ENCODE measurements at places on chromosomes 5 and 9.
A peak's percentile ranks its signal among the peaks of the same experiment; 100 is the strongest.

DNA sequence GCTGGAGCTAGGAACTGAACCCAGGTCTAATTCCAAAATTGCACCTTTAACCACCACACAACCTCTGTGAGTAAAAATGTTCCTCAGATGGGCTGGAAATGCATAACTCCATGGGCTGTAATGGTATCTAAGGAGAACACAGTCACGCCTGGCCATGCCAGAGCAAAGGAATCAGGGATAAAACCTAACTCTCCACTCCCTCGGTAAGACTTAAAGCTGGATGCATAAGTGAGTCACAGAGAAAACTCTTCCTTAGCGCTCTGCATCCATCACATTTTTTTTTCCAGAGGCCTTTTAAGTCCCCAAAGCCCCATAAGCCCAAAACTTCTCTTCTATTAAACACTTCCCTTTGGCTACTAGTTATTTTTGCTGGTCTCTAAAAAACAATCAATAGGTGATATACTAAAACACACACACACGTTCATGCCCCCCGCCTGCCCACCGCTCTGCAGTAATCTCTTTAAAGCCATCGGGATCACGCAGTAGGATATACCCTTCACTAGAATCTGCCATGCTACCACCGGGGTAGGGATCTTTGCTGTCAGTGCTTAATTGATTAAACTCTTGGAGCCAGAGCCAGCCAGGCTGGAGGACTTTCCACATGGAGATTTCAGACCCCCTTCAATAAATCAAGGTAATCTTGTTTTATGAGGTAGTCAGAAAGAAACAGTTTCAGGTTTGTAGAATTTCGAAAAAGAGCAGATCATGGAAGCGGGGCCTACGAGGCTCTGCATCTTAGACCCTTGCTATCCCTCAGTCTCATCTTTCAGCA lies 212.9 kb downstream of the MAPKAP1 start:
- no peak for DNase-seq

GRCh38 chr5:106966686-106967315 lies 703.9 kb downstream of the EFNA5 start:
- no peak for DNase-seq

DNA sequence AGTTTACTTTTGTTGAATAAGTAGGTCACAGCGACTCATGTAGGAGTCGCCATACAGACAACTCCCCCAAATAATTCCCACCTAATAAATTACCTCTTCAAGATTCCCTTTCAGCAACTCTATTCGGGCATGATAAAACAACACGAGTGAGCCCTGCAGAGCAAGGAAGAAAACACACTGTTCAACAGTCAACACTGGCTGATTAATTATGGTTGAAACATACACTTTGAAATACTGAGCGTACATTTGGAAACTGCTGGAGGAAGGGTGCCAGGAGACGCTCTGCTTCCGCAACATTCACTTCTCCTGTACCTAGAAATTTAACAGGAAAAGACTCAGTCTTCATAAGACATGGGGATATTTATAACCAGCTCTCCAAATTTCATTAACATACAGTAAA lies 117.5 kb downstream of the TTC39B start:
- no peak for DNase-seq

GRCh38 chr9:122551371-122551770 lies 1.5 kb upstream of the OR1N2 start:
- DNase-seq = no peak

DNA sequence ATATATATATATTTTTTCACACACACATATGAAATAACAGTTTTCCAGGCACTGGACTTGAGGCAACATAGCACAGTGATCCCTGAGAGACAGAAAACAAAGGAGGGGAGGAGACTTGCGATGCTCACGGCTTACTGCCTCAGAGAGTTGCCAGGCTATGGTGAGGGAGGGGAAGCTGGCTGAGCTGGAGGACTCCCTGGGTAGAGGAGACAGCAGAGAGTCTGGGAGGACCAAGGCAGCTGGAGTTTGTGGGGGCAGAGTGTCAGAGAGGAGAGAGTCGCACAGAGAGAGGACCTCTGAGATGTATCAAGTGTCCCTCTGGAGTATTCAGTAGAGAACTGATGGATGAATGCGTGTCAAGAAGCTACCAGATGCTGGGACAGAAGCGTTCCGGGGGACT lies 23.1 kb upstream of the QSOX2 start:
- DNase-seq = no peak

GRCh38 chr5:158264264-158264663 lies 405.3 kb upstream of the CLINT1 start:
- DNase-seq = no peak

GRCh38 chr9:115115924-115116323 lies 2.0 kb downstream of the TNC start:
- DNase-seq = no peak

- DNase-seq = peak; percentile 77
These were observed 1640.3 kb upstream of the C9orf72 start for GRCh38 chr9:29213417-29214153.

DNA sequence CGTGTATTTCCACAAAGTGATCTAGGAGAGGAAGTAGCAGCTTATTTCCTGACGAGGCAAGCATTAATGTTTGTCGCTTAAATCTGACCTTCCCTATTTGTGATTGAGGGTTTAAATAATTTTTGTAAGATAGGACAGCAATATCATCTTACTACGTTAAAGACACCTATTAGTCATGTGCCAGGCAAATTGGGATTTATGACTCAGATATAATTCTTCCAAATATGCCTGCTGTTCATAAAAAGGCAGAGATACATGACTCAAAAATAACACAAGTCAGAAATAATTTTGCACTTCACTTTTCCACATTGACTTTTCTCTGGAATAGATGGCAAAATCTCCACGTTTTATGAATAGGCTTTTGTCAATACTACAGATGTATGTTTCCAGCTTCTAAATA lies 43.0 kb upstream of the CDH12 start:
- DNase-seq = no peak

DNA sequence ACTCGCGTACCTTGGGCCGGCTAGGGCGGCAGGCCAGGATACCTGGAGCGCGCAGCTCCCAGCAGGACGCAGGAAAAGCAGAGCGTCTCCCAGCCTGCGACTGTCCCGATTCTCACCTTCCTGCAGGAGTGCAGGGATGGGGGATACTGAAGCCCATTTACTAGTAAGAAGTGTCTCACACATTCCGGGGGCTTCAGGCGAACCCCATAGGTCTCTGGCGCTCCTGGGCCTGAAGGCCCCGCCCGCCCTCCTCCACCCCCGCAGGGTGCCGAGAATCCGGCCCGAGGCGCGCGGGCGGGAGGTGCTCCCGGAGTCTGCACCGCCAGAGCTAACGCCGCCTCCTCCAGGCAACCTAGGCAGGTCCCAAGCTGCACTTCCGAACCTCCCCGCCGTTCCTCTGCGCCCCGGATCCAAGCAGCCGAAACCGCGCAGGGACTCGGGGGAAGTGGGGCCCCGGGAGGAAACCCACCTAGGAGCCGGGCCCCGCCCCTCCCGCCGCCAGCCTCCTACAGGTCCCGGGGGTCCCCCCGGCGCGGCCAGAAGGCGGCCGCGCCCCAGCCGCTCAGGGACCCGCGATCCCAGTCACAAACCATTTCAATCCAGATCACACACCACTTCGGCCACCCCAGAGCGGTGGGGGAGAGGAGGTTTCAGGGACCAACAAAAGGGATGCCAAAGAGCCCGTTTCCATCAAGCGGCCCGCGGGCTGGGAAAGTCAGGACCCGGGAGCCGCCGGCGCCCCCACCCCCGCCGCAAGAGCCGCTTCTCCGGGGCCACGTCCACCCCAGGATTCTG lies 1.2 kb downstream of the ROR2 start:
- peak; percentile 16 for DNase-seq

GRCh38 chr9:122364117-122364782 lies 6.6 kb upstream of the PTGS1 start:
- DNase-seq = no peak

GRCh38 chr5:107673368-107674136 lies 2.8 kb upstream of the EFNA5 start:
- peak; percentile 79 for DNase-seq

DNA sequence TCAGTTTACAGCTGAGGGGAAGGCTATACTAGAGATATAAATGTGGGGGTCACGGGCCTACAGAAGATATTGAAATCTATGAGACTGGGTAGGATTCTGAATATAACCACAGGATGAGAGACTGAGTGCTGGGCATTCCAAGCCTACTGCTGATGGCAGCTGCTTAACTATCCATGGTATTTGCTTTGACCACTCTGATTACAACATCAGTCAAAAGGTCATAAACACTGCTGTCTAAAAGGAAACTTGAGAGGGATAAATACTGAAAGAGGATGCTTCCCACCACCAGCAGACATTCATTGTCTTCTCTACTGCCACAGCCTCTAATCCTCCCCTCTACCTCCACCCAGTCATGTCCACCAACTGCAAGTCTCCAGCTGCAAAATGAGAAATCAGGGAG lies 3.8 kb downstream of the ZNF622 start:
- no peak for DNase-seq

GRCh38 chr9:84617411-84618029 lies 52.0 kb upstream of the NTRK2 start:
- peak; percentile 36 for DNase-seq

GRCh38 chr5:62346748-62347147 lies 40.7 kb downstream of the KIF2A start:
- DNase-seq = no peak

GRCh38 chr5:150616506-150616905 lies 24.0 kb upstream of the SYNPO start:
- peak; percentile 9 for DNase-seq

- no peak for DNase-seq
These were observed 11.1 kb downstream of the MAN1B1 start for GRCh38 chr9:137097761-137098462.

DNA sequence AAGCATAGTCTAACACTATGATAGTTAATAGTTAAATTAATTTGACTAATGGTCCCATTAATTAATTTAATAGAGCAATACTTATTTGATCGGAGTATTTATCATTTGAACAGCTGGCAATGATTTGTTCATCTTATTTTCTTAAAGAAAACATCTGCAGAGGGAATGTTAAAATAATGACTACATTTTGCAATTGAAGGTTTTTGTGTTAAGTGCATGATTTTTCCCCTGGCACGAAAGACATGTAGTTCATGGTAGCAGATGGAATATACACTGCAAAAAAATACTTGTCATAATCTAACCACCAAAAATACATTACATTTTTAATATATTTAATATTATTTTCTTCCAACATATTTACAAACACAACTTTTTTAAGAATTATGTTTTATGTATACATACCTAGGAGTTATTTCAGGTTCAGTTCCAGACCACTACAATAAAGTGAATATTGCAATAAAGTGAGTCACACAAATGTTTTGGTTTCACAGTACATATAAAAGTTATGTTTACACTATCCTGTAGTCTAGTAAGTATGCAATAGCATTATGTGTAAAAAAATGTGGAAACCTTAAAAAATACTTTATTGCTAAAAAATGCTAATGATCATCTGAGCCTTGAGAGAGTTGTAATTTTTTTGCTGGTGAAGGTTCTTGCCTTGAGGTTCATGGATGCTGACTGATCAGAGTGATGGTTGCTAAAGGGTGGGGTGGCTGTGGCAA lies 292.6 kb upstream of the DAB2 start:
- DNase-seq = no peak

DNA sequence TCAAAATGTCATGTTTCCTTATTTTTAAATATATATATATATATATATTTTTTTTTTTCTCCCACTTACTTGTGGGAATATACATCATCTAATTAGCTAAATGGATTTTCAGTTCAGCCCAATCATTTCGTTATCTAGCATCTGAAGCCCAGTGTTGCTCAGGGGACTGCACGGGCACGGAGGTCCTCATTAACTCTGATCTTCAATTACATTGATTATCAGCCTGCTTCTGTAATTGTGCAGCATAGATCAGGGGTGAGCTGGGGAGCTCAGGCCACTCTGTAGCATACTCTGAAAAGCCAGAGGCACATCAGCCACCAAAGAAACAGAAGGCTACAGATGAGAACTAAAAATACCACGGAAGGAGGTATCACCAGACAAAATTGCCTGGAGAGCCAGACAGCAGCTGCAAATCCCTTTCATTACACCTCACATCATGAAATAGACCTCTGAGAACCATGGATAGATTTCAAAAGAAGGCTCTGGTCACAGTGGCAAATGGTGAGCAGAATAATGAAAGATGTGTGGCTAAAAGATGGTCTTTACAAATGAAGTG lies 326.4 kb downstream of the TRIM32 start:
- DNase-seq = no peak

DNA sequence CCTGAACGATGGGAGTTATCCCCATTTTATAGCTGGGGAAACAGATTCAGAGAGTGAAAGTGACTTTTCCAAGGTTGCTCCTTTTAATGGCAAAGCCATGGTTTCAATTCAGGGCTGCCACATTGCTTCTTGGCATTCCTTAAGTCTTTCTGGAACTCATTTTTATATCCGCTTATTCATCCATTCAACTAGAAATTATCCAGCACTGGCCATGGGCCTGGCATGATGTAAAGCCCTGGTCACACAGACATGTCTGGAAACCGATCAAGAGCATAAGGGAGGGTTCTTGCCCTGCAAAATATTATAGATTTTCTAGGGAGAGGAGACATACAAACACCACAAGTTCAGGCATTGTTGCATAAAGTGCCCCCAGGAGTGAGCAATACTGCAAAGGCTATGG lies 43.0 kb upstream of the COL15A1 start:
- DNase-seq = no peak

DNA sequence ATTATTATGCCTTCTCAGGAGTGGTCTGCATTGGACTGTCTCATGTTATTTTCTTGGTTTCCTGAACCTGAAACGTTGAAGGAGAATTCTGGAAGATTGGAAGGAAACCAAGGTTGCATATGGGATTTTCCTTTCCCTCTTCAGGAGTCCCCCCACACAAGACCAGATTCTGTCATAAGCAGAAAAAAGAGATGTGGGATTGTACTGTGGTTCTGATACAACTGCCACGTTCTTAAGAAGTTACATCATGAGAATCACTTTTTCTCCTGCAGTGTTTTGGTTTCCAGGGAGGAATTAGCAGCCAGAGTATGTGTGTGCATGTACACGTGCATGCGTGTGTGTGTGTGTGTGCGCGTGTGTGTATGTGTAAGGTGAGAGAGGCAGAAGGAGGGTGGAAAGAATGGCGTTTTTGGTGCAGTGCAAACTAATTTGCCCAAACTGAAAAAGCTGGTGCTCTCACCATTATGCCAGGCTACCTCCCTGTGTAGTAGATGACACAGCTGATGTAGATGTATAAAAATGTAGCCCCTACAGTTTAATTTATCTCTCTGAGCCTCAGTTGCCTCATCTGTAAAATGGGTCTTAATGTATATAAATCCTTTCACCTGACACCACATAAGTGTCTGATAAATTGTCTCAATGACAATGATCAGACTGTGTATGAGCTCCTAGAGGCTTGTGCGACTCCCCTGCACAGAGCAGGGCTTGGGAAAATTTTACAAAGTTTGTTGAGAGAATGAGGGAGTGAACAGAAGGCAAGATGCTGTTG lies 38.6 kb downstream of the RALGPS1 start:
- no peak for DNase-seq

Measured in NCI-H1092 treated with DMSO at 0.1 percent for 48 hours (cell line).